Occipital lobe (tissue), 3 donors: ENCODE measurements at places on chromosomes 5 and 9. TPM values are rescaled to one million over a fixed set of nuclear protein-coding genes. Genes with fewer than 3 reads are reported as not detected.
A peak's percentile ranks its signal among the peaks of the same experiment; 100 is the strongest.

The SOHLH1 gene
- not detected for total RNA-seq

The FCN1 gene
- total RNA-seq: 1.1 TPM

The ST8SIA4 gene
- 47.6 TPM for total RNA-seq

The ANKDD1B gene
- 1.7 TPM for total RNA-seq

The ASS1 gene
- total RNA-seq: 9.8 TPM

The PRKACG gene
- not detected for total RNA-seq

The KIF2A gene
- 285 TPM for total RNA-seq

The SLIT3 gene
- total RNA-seq: 0.78 TPM

DNA sequence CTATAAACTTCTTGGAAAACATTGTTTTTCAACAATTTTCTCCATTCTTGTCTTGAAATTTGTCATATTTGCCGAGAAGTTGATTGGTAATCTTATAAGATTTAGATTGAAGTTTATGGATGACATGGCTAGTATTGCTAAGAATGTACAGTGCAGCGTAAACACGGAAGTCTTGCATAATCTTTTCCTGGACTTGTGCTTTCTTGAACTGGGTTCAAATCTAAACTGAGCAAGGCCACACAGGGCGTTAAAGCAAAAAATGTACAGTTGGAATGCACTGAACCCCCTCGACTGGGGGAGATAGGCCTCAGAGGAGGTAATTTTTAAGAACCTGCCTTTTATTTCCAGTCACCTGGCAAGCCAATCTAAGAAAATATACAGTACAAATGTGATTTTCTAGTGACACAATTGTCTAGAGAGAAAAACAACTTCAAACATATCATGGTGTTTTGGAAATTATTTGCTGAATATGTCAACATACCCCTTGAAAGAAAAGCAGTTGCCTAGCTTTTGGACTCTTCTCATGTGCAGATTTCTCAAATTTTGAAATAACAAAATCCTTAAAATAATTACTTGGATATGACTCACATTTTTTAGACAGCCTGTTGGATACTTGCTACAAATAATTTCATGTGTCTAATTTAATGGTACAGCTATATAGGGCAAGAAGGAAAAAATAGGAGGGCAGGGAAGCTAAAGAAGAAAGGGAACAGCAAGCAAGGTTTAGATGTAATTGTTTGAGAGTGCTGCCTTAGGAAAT, 18.5 kb upstream of the GAS1 start:
- no peak for DNase-seq

DNA sequence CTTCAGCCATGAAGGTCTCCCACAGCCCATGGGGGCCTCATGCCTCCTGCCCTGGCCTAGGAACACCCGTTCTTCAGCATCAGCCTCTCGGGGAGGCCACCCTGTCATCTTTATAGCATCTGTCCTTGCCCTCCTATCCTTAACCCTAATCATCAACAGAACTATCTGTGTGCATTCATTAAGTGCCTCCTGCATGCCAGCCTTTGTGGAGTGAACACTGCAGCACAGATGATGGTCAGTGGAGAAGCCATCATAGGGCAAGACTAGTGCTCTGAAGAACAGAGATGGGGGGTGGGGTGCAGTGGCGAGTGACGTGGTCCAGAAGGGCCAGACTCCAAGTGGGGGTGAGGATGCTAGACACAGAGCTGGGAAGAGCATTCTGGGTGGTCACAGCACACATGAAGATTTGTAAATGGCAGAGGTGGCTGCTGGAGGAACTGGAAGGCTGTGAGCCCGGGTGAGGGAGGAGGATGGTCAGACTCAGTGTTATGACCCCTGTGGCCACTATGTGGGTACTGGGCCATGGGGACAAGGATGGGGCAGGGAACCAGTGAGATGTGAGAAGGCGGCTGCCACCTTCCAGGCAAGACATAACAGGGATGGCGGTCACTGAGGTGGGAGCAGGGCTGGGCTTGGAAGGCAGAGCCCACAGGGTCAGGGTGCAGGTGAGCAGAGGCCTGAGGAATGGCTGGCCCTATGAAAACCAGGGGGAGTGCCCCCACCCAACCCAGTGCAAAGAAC, 3.6 kb upstream of the CARD19 start:
- no peak for DNase-seq

GRCh38 chr5:146130440-146131045, 25.2 kb upstream of the PLAC8L1 start:
- DNase-seq: no peak

DNA sequence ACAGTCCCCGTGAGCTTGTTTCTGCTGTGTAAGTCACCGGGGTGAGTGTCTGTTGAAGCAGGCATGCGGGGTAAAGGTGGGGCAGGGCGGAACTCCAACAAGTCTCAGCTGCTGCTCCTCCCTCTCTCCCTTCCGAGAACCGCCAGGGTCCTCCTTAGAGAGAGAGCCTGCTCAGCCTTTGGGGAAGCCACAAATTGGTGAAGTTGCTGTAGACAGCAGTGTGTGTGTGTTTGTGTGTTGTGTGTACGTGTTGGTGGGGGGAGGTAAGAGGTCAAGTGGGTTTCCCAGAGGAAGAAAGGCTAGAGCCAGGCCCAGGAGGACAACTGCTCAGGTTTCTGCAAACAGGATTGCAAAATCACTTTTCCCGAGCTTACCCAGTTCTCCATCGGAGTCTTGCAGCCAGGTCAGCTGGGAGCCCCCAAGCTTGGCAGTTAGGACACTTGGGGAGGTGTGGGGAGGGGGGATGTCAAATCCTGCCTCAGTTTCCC, 38.9 kb upstream of the DAB2IP start:
- DNase-seq: no peak

GRCh38 chr9:78903581-78903980, 606.7 kb downstream of the PSAT1 start:
- DNase-seq: no peak

GRCh38 chr5:137563646-137564397, 64.7 kb upstream of the SPOCK1 start:
- no peak for DNase-seq

DNA sequence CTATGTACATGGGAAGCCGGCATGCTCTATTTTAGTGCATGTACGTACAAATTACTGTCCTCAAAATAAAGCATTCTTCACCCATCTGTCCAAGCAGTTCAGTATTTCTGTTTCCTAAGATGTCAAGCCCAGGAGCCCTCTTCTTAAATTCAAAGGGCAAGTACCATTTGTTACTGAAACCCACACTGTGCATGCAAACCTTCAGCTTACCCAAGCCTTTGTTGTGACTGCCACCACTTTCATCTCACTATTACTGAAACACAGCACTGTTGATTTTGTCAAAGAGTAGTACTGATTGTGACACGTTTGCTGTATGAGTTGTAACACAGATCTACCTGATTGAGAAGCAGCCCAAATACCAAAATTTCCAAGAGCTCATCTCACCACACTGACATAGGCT, 390.4 kb upstream of the IZUMO3 start:
- DNase-seq: no peak

DNA sequence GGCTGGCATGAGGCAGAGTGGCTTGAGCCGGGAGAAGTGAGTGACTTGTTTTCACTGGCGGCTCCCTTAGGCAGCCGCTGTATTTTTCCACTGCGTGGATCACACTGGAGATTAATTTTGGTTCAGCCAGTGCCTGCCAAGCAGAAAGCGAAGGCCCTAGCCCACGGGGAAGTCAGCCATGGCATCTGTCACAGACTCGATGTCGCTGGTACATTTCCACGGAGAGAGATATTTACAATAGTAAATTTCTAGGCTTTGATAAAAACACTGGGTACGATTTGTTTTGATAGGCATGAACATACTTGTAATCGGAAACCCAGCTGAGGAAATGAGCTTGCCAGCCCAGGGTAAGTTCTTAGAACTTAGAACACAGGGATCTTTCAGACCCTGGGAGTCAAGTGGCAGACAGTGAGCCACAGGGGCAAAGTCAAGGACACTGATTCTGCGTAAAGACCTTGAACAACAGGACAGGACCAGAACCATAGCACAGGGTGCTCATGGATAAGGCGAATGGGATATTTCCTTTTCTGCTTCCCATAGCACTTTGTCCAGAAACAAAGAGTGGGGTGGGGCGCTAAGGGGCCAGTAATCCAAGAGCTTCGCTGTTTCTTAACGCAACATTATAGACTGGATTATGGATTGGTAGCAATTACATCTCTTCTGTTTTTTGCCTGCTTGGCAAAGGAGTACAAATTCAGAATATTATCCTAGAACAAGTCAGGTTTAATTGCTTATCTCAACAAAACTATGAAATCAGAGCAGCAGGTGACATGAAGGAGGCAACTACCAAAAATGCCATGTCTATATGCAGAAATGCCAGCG, 4.5 kb downstream of the DUSP1 start:
- DNase-seq: peak; percentile 79

DNA sequence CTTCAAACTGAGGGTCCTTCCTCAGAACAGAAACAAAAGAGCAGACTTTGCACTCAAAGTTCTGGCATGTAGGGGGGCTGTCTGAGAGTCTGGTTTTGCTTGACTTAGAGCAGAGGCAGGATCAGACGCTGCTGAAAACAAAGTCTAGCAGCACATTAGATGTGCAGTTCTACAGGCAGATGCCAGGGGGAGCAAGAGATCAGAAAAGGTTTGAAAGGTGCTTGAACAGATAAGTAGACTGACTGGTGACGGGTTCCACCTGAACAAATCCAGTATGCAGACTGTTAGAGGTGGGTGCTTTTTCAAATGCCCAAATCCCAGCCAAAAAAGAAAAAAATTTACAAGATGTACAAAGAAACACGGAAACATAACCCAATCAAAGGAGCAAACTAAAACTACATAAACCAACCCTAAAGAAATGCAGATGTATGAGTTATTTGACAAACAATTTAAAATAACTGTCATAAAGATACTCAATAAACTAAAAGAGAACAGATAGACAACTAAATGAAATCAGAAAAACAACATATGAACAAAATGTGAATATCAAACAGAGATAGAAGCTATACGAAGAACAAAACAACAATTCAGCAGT, 194.7 kb upstream of the FREM1 start:
- no peak for DNase-seq

GRCh38 chr9:68980341-68980914, 33.5 kb downstream of the PRKACG start:
- no peak for DNase-seq

GRCh38 chr5:103523319-103523718, 39.3 kb downstream of the NUDT12 start:
- DNase-seq: no peak

GRCh38 chr5:59645380-59645779, 248.1 kb downstream of the PDE4D start:
- DNase-seq: no peak

DNA sequence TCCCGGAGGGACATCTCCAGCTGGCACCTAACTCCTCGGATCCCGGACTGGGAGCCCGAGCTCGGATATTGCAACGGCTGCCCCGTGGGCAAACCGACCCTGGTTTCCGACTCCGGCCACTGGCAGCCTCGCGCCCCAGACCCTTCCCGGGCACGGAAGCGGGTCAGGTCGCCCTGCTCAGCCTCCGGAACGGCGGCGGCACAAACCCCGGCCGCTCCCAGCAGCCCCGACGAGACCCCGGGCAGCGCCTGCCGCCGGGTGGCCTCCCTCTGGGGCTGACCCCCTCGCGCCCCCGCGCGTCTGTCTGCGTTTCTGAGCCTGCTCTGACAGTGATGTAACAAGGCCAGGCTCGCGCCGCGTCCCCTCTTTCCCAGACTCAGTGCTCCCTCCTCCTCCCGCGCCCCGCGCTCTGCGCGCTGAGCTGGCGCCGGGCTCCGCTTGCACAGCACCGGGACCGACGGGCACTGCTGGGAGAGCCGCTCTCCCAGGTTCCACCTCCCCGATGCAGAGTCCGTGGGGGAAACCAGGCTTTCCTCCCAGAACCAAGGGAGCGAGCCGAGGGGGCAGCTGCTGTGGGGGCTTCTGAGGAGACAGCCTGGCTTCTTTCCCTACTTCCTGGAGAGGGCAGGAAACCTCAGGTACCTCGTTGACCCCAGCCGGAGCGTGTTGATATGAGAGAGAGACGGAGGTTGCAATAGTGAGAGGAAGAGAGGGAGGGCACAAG, at the start of gene TMEM215:
TSS of gene TMEM215 (plus strand) at position 373 of the 724 bp plus-strand sequence. CDS start 644 bp downstream, outside the sequence.
- DNase-seq: no peak

GRCh38 chr5:151577566-151577965, 13.6 kb downstream of the FAT2 start:
- DNase-seq: no peak

DNA sequence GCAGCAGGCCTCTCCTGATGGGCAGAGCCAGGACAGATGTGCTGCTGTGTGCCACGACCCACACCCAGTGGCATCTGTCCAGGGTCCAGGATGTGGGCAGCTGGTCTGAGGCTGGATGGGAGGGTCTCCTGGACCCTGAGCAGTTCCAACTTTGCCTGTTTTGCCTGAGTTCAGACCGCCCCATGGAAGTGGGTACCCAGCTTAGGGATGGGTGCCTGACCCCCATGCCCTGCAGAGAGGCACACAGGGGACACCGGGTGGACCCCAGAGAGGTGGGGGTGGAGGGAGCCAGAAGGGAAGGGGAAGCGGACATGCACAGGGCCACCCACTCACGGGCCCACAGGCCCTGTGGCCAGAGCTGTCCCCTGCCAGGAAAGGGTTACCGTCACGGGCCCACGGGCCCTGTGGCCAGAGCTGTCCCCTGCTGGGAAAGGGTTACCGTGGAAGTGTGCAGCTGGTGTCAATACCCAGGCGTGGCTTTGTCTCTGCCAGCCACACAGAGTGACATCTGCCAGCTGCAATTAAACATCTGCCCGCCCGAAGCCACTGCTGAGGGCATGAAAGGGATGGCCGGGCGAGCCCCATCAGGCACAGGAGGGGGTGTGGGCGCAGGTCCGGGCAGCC, 50.0 kb downstream of the NACC2 start:
- DNase-seq: peak; percentile 23

- no peak for DNase-seq
These were observed 66.0 kb downstream of the RASEF start for GRCh38 chr9:82996941-82997340.

GRCh38 chr9:116685166-116685565, 1.9 kb upstream of the TRIM32 start:
- no peak for DNase-seq

GRCh38 chr5:179357031-179357430, 11.8 kb upstream of the ADAMTS2 start:
- no peak for DNase-seq

DNA sequence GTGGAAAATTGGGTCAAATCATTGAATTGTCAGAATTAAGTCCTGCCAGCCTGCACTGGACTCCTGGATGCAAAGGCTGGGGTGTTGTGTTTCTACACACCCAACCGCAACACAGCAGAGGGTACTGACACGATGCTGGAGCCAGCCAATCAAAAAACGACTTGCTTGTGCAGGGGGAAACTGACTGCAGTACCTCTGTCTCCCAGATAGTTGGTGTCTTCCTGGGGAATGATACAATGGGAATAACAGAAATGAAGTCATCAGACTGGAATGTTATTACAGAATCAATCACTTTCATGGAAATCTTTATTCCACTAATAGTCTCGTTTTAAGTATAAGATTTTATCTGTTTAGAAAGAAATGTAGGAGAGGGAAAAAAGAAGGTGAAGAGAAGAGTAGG, 330.3 kb downstream of the MLLT3 start:
- DNase-seq: no peak
